MV-4-11 (cell line): ENCODE measurements at places on chromosomes 1 and 21.

DNA sequence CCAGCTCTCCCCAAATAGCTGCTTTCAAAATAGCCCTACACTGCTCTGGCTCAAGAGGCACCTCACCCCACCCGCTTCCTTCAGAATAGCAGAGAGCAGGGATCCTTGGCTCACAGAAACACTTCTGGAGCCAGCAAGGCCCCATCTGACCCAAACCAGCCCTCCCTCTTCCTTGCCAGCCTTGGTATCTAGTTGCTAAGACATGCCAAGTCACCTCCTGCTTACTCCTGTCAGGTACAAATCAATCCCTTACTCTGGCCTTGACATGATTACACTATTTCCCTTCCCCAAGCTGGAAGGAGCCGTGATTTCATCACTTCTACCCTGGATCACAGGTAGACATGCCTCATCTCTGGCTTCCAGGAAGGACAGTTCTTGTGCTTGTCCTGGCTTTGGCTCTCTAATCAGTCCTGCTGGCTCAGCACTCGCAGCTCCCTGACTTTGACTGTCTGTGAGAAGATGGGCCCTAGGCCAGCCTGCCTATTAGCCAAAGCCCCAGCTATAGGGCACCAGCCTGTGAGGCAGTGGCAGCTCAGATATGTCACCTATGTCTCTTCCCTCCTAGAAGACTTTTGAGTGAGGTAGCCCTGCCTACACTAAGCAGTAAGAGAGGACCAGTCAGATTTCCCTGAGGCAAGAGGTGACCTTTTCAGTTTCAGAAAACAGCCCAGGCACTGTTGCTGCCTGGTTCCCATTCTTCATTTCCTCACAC is 8.9 kb upstream of the MUTYH start:
- no peak for DNase-seq

- DNase-seq: no peak
These were observed 11.2 kb upstream of the DPH2 start for GRCh38 chr1:43958351-43959255.

DNA sequence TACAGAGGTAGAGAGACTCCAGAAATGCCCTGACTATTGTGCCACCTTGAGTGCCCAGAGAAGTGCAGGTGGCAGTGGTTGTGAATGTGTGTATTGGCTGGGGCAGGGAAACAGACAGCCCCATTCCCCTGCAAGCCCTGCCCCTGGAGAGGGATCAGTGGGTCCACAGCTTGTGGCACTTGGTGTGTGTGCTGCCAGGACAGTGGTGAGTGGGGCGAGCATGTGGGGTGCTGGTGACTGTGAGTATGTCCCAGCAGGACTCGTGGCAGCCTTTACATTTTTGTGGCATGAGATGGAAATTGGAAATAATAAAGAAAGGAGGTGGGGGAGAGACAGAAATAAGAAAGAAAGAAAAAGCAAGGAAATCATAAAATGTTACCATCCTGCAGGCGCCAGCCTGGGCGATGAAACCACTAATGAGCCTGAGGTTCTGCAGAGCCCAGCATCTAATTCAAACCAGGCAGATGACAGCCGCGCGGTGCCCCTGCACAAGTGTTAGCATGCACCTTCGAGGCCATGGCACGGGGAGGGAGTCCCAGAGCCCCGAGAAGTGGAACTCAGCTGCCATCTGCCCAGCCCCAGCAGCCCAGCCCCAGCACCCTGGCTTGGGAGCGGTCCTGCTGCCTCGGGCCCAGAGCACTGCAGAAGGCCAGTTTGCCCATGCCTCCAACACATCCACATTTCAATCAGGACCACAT is 49.1 kb upstream of the ZBTB40 start:
- no peak for DNase-seq

GRCh38 chr1:19445417-19446342 is 39.7 kb downstream of the CAPZB start:
- no peak for DNase-seq

DNA sequence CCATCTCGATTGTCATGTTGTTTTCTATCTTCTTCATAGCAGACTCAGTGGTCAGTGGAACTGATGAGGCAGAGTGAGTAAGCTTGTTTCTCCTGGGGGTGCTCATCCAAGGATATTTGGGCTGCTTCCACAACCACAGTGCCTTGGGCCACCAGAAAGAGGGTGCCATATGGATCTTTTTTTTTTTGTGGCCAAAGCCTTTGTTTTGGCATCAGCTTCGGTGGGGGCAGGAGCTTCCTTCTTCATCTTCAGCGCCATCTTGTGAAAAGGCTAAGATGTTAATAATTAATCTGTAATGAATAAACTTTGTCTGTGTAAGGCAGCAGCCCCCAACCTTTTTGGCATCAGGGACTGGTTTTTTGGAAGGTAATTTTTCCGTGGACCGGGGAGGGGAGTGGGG is 6.6 kb upstream of the PLPP3 start:
- no peak for DNase-seq

GRCh38 chr1:203036537-203036936 is 10.2 kb downstream of the PPFIA4 start:
- DNase-seq: no peak

GRCh38 chr1:162994921-162995320 is 74.2 kb upstream of the RGS4 start:
- no peak for DNase-seq

DNA sequence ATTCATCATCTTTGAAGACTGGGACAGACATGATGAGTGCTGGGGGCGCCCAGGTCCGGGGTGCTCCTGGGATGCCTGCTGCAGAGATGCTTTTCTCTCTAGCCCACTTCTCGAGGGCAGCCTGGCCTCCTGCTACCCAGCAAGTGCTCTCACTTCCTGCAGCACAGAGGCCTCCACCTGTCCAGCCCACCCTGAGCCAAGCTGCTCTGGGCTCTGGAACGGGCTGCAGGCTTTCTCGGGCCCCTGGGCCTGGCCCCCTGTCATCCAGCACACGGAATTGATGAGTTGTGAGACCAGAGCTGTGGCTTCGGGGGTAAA is 469.5 kb upstream of the VAMP3 start:
- DNase-seq: no peak

- DNase-seq: peak; percentile 31
These were observed 3.6 kb upstream of the FOXD2 start for GRCh38 chr1:47434051-47434842.

DNA sequence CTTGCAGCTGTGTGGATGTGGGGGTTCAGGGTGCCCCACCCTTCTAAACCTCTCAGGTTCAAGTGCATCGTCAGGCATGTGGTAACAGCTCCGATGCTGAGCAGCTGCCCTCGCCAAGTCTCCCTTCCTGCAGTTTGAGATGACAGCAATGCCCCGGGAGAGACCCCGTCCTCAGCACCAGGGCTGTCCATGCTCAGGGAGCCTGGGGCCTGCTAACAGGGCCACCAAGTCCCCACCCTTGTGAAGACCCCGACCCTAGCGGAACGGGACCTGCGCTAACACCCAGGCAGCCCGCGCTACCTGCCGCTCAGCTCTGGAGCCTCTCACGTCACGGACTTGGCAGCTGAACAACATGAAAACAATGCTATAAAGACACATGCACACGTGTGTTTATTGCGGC is 159.2 kb upstream of the C1orf174 start:
- DNase-seq: no peak

GRCh38 chr21:38376693-38377092 is 119.9 kb downstream of the KCNJ15 start:
- DNase-seq: no peak
